ENCODE measurements at places on chromosomes 5 and 9.

- DNase-seq = no peak
Observed at GRCh38 chr9:82679472-82679871, 383.5 kb downstream of the RASEF start.

DNA sequence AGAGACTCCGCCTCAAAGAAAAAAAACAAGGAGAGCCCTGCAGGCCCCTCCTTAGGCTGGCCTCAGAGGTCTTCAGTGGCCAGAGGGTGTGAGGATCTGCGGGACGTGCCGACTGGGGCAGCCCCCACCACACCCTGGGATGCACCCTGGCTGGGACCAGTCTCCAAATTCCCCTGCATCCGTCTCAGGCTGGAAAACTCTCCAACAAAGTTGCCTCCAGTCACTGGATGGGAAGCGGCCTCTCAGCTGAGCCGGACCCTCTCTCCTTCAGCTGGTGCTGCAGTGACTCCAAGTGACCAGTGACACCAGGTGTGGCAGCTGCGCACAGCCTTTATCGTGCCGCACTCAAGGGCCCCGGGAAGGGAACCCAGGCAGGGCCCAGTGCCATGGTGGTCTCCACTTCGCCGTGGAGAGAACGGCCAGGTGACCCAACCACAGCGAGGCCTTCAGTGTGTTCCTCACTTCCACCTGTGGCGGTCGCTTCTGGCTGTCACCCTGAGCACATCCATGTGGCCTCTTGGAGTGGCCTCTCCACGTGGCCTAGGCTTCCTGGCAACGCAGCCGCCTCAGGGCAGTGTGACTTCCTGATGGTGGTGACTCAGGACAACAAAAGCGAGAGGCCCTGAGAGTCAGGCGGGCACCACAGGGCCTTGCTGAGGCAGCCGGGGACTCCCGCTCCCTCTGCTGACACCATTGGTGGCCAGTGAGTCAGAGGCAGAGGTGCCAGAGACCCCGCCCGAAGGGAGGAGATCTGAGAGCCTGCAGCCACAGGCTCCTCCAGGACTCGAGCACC, 19.3 kb upstream of the CAMSAP1 start:
- no peak for DNase-seq

DNA sequence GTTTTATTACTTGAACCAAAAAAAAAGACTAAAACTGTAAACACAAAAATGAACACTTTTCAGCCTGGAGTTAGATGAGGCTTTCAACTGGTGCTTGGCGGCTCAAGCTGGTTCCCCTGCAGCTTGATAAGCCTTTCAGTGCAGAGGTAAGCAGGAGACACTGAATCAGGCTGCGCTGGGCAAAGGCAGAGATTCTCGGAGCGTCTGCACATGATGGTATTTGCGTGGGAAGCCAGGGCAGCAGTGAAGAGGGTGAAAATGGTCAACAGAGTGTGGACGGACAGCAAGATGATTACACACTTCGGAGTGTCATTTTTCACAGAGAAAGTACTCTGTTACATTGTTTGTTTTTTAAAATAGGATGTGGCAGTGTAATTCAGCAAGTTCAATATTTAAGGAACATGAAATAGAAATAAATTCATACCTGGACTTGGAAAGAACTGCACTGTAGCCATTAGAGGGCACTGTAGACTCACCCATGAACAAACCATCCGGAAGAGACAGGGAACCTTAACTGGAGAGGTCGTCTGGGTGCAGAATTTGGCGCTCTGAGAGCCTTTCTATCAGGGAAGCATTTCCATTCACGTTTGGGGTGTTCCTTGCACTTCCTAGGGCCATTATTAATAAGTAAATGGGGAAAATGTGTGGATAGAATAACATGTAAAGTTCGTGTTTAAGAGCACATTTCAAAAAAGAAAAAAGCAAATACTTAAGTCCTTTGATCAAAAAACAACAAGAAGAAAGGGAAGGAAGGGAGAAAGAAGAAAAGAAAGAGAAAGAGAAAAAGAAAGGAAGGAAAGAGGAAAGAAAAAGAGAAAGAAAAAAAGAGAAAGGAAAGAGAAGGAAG, 69.8 kb downstream of the ICE1 start:
- peak; percentile 61 for DNase-seq

DNA sequence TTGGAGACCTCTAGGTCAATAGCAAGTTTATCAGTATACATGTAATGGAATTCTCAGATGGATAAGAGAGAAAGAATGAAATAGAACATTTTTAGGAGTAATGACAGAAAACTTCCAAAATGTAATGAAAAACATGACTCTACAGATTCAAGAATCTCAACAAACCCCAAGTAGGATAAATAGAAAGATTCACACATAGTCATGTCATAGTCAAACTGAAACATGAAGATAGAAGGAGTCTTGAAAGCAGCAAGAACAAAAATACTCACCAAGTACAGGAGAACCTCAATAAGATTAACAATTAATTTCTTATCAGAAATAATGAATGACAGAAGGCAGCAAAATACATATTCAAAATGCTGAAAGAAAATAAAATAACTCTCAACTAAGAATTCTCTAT, 164.5 kb downstream of the SPATA31D1 start:
- no peak for DNase-seq

DNA sequence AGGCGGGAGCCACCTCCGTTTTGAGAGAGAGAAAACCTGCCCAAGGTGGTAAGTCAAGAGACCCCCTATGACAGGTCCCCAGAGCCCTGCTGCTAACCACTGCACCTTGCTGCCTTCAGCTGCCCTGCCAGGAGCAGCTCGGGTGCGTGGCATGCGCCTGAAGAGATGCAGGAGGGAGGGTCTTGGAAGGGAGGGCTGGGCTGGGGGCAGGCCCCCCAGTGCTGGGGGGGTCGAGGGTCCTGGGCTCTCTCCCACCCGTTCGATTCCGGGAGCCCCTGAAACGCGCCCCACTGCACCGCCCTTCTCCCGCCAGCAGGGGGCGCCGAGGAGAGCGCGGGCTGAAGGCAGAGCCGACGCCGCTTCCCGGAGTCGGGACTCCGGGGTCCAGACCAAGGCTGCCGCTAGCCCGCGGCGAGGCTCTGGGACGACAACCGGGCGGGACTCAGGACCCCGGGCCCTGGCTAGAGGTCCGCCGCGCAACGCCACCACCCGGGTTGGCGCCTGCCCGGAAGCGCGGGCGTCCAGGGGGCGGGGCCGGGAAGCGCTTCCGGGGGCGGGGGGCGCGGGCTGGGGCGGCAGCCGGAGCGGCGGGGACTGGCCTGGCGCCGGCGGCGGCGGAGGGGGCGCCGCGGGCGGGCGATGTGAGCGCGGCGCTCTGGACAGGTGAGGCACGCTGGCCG, at the start of gene ZBTB34:
Gene ZBTB34 (plus strand): TSS at position 563 of the 680 bp plus-strand sequence. CDS start 18,761 bp downstream, outside the sequence.
- DNase-seq = peak; percentile 92

DNA sequence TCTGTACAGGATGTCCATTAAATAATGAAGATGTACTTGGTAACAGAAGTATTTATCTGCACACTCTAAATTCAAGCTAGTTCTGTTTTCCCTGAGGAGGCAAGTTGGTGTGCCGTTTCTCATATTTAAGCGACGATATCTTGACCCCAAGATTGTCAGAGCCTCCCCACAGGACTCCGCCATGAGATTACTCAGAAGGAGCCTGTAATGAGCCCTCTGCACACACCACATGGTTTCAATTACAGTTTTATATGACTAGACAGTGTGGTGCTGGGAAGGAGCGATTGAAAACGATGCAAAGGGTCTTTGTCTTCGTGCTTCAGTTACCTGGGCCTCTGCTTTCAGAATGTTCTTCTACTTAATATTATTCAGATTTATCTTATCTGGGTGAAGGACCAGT, 840.4 kb upstream of the WWC1 start:
- DNase-seq = no peak

- no peak for DNase-seq
Observed at GRCh38 chr9:89375191-89375760, 57.0 kb downstream of the SECISBP2 start.

GRCh38 chr9:91803970-91804752, 145.9 kb downstream of the ROR2 start:
- DNase-seq = no peak

DNA sequence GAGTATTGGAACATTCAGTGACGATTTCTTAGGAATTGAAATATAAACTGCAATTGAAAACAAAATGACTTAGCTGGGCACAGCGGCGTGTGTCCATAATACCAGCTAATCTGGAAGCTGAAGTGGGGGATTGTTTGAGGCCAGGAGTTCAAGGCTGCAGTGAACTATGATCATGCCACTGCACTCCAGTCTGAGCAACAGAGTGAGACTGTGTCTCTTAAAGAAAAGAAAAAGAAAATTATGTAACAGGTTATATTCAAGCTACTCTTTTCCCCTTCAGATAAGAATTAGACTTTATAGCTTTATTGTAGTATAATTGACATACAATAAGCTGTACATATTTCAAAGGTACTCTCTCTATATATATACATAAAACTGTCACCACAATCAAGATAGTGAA, 6.4 kb downstream of the SLC26A2 start:
- no peak for DNase-seq

GRCh38 chr9:121692606-121693387, 41.4 kb downstream of the DAB2IP start:
- no peak for DNase-seq

DNA sequence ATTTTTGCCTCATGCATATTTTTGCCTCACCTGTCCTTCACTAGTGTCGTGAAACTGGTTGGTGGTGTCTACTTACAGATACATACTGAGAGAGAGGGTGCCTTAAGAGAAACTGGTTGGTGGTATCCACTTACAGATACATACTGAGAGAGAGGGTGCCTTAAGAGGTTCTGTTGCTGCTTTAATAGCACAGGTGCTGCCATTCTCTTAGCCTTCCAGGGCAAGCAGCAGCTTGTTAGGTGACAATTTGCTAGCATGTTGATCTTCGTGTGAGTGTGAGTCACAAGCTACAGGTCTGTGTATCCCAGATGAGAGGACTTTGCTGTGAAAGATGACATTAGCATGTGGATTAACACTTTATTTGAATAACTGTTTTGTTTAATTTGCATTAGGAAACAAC, 1.4 kb downstream of the PTTG1 start:
- DNase-seq = peak; percentile 76

DNA sequence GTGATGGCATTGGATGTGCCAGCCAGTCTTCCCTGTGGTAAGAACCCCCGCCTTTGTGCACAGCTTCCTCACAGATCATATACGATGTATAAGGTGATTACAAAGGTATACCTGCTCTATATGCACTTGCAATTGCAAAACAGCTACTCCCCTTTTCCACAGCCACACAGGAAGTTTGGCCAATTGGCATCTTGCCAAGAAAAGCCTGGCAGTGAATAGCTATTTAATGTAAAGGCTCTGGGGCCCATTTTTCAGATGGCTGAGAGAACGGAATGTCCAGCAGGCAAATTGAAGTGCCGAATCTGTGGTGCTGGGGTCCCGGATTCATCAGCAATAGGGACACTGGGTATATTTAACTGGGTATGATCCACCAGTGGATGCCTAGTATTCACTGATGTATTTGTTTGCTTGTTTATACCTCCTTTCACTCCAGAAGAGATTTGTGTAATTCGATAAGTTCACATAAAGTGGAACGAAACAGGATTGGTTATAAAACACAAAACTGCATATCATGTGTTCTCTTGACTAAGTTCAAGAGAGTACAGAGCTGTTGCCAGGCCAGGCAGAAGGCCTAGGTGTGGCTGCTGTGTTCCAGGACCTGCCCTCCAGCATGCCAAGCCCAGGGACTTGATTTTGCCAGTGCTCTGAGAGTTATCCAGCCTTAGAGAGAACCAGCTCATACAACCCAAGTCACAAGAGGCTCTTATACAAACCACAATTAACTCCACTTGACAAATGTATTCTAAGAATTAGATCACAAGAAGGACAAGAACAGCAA, 27.7 kb upstream of the GABRP start:
- peak; percentile 14 for DNase-seq

GRCh38 chr9:131539223-131539923, 6.0 kb upstream of the PRRT1B start:
- DNase-seq = no peak

GRCh38 chr5:102090770-102091169, 205.3 kb downstream of the SLCO4C1 start:
- peak; percentile 74 for DNase-seq

- no peak for DNase-seq
Observed at GRCh38 chr9:114288193-114289091, 34.5 kb upstream of the ORM1 start.

DNA sequence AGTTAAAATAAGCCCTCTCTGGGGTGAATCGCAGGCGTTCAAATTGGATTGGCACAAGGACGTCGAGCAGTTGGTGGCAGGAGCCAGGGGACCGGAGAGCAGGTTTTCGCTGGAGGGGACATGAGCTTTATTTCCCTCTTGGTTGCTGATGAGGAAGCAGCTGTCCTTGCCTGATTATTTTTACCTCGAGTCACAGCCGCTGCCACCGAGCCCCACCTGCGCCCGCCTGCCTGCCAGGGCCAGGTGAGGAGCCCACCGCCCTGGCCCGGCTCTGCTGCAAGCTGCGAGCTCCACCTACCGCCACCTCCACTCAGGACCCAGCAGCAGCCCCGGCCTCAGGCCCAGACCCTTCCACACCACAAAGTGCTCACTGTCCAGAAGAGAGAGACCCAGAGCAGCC, 9.0 kb upstream of the ADGRD2 start:
- no peak for DNase-seq

GRCh38 chr5:151770383-151771258, 1.1 kb upstream of the G3BP1 start:
- peak; percentile 65 for DNase-seq

DNA sequence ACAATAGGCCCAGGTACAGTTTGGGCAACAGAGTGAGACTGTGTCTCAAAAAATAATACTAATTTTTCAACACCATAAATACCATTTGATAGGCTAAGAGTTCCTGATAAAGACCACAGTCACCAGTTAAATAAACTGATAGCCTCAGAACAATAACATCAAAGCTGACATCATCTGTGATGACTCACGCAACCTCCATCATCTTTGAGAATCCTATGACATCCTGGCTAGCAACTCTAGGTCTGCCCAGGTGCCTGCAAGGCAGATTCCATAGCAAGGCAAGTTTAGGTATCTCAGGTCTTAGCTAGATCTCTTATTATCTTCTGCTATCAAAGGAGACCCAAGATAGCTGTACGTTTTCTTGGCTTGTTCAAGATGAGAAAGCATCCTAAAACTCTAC, 30.5 kb upstream of the UBAP2 start:
- no peak for DNase-seq

GRCh38 chr5:147169901-147170300, 64.9 kb upstream of the STK32A start:
- no peak for DNase-seq

Measured in NCI-H1417 (cell line).